ENCODE measurements at places on chromosomes 5 and 9. TPM values are rescaled to one million over a fixed set of nuclear protein-coding genes. Genes with fewer than 3 reads are reported as not detected.

DNA sequence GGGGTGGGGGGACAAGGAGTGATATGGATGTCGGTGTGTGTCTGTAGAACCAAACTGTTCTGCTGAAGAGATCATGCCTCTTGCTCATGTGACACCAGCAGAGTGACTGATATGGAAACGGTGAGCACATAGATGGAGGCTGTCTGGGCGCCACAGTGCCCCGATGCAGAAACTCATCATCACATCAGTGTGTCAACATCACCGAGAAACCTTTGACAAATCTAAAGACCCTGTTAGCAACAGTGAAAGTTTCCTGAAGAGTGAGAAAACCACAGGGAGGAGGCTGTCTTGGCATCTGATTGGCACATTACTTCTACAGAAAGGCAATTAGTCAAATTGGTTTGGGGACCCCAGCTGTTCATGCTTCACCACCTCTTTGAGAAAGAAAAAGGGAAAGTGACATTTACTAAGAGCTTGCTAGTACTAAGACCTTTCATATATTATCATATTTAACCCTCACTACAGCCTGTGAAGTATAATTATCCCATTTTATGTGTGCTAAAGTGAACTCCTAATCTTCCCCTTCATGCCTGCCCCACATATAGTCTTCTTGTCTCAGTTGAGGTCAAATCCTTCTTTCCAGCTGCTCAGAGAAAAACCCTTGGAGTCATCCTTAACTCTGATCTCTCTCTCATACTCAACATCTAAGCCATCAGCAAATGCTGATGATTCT lies 25.6 kb downstream of the CSF2 start:
- DNase-seq = peak; percentile 90

DNA sequence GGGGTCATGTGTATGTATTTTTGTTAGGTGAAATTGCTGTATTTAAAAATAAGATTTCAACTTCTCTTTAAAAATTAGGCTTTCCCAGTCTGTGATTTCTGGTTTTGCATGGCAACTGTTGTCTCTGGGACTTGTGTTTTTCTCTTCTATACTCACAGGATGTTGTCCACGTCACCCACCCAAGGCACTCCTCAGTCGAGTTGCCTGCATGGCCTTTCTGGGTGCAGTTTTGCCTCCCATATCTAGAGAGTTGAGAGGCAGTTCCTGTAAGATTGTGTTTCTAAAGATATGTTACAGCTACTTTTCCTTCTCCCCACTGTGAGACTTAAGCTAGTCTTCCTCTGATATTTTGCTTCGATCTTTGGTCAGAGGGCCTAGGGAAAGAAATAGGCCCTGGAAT lies 2.3 kb upstream of the ASPN start:
- DNase-seq = no peak

- no peak for DNase-seq
Measured at GRCh38 chr5:149937610-149938009, 7.0 kb downstream of the PDE6A start.

DNA sequence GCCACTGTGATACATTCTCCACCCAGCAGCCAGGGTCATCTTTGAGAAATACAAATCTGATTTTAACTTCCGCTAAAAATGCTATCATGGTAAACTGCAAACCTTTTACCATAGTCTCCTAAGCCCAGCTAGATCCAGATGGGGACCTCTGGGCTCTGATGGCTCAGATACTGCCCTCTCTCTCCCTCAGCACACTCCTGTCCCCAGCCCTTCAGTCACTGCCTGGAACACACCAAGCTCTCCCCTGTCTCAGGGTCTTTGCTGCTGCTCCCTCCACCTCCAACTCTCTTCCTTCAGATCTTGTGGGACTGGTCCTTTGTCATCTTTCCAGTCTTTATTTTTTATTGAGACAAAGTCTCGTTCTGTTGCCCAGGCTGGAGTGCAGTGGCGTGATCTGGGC lies 65.1 kb downstream of the SPRY4 start:
- no peak for DNase-seq

DNA sequence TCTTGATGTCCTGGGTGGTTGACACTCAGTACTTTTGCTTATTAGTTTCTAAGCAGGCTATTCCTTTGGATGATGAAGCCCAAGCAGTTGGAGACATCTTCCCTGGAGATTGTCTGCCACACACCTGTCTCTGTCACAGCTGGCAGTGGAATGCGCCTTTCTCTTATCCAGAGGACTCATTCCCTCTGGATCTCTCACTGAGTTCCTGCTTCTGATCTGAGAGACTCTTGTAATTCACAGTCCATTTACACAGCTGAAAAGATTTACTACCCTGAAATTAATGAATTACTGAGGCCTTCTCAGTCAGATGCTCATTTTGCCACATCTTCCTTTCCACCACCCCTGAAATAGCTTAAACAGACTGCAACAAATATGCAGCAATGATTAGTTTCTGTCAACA lies 15.9 kb downstream of the TAL2 start:
- DNase-seq = no peak

DNA sequence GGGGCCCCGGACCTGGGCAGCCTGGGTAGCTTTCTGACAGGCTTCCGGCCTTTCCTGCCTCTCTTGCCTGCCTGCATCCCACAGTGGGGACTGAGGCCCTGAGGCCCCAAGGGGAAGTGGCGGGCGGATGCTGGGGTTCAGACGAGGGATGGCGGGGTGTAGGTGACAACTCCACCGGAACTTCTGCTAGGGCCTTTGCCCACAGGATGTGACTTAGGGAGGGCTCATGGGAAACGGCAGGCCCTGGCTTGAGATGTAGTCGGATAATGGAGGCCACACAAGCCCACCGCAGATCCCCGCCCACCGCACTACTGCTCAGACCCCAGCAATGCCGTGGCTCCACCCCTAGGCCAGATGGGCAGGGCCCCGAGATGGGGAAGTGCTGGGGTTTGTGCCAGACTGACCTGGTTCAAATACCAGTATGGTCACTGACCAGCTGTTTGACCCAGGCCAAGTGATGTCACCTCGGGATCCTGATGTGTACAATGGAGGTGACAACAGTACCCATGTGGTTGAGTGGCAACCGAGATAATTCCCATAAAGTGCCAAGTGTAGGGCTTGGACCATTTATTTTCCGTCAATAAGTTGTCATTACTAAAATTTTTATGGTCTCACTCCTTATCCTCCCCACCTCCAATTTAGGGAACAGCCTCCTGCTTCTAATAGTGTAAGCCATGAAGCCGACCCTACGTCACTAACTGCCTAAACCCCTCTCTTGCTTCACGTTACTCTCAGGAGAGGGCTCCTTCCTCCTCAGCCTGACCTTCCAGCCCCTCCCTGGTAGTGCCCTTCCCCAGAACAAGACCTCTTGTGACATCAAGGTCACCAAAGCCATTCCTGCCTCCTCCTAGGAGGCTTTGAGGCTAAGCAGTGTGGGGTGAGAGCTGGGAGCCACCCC lies 2.5 kb upstream of the CDK9 start:
- DNase-seq = peak; percentile 90

DNA sequence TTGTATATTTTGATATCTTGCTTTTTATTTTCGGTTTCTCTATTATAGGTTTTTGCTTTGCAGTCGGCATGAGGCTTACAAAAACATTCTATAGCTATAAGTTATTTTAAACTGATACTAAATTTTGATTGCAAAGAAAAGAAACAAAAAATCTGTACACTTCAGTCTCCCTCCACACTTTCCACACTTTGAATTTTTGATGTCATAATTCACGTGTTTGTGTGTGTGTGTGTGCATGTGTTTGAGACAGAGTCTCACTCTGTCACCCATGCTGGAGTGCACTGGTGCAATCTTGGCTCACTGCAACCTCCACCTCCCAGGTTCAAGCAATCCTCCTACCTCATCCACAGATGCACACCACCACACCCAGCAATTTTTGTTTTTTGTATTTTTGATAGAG lies 124.9 kb downstream of the MRPS30 start:
- DNase-seq = no peak

DNA sequence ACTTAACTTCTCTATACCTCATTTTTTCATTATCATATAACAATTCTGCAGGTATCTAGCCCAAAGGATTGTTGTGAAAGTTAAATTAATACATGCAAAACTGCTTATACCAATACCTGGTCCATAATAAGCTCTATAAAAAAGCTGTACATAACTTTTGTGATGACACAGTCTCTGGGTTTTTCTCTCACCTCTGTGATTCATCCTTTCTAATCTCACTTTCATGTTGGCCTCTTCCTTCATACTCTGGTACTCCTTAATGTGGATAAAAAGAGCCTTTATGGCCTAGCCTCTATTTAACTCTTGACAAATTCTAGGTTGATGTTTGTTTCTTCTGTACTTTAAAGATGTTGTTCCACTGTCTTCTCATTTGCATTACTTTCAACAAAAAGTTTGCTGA lies 162.9 kb upstream of the ACOT12 start:
- no peak for DNase-seq

GRCh38 chr5:96611946-96612345 lies 50.2 kb upstream of the CAST start:
- no peak for DNase-seq

- DNase-seq = no peak
Measured at GRCh38 chr5:2611659-2612058, 139.8 kb downstream of the IRX2 start.

GRCh38 chr5:133734916-133735315 lies 122.6 kb upstream of the FSTL4 start:
- DNase-seq = no peak

The OBP2B gene
- total RNA-seq = not detected

- no peak for DNase-seq
Measured at GRCh38 chr5:156121882-156122281, 205.1 kb upstream of the SGCD start.

The TBC1D2 gene
- total RNA-seq = 2.4 TPM

DNA sequence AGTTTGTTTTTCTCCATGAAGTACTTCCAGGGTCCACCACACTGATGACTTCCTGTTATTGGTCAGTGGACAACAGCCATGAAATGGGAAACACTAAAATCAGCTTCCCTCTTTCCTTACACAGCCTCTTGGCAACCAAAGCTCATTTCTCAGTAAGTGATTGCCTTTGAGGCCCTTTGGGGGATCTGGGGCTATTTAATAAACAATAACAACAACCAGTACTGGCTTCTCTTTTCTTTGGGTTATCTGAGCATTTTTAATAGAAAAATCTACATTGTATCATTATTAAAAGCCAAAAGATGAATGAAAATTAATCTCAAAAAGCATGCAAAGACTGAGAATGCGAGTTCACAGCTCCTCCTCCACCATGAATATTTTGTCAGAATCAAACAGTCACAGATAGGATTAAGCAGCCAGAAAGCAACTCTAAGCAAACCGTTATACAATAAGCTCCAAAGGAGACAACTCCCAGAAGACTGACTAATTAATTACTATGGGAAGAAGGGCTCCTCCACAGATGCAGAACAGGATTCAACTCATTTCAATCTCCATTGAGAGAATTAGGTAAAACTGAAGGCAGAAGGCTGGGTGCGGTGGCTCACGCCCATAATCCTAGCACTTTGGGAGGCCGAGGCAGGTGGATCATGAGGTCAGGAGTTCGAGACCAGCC lies 68.3 kb downstream of the SERINC5 start:
- DNase-seq = no peak

- DNase-seq = no peak
Measured at GRCh38 chr5:178086266-178086665, 27.1 kb upstream of the N4BP3 start.

- no peak for DNase-seq
Measured at GRCh38 chr5:41115281-41115680, 44.1 kb upstream of the MROH2B start.

- no peak for DNase-seq
Measured at GRCh38 chr5:67196537-67197059, at the start of gene CD180. CD180 (minus strand) TSS chr5:67196799; CDS start chr5:67196641, 158 bp downstream.

DNA sequence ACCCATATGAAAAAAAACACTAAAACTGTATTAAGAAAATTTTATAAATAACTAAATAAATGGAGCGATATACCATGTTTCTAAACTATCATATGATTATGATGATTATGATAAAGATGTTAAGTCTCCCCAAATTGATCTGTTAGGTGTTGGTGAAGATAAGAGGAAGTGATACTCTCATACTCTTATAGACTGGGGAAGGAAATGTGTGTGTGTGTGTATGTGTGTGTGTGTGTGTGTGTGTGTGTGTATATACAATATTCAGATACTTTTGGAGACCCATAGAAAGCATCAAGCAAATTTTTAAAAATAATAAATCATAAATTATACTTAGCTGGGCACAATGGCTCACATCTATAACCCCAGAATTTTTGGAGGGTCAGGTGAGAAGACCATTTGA lies 62.9 kb downstream of the TMEM232 start:
- no peak for DNase-seq

DNA sequence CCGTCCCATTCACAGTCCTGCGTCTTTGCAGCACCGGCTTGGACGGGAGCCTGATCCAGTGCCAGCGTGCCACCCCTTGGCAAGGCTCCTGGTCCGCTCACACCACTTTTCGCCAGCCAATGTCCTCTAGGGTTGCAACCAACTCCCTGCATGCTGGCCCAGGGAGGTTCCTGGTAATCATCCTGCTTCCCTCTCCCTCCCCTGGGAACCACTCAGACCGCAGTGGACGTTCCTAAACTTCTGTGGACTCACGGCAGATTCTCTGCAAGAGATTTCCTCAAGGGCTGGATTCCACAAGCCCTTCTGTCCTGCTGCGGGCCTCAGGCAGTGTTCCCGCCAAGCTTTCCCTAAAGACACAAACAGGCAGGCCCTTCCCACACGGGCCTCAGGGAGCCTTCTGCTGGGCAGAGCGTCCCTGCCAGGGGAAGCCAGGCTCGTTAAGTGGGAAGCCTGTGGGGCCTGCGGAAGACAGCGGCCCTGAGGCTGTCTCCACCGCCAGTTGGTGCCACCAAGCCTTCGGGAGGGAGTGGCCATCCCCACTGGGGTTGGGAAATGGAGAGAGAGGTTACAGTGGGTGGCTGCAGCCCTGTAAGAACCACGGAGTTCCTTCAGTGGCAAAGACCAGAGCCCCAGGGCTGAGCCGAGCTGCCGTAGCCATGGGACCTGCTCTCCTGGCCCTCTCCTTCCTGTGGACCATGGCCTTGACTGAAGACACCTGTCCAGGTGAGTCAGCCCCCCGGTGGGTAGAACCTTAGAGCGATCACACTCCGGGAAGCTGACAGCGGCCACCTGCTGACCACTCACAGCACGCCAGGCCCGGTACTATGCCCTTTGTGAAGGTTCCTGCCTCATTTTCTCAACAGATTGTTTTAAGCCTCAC lies 16.4 kb upstream of the FCN2 start:
- no peak for DNase-seq

The BARHL1 gene
- not detected for total RNA-seq

DNA sequence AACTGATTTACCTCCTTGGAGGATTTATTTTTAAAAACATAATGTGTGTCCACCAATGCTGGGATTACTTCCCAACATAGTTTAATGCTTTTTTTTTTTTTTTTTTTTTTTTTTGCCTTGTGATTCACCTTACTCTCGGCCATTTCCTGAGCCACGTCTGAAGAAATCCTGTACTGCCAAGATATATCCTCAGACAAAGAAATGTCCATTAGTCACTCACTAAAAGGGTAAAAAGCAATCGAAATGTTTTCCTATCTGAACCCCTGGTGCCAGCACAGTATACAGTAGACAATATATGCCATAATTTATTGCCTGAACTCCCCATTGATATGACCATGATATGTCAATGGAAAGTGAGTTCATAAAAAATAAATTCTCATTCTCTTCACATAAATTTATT lies 344.1 kb downstream of the BNC2 start:
- no peak for DNase-seq
